Activated CD4-positive, alpha-beta T cell treated with anti-CD3 and anti-CD28 coated beads for 24 hours (primary cell): ENCODE measurements at places on chromosomes 7 and 10.

- DNase-seq: no peak
Measured at GRCh38 chr10:128416231-128416630, 290.0 kb upstream of the MKI67 start.

- no peak for DNase-seq
Measured at GRCh38 chr10:48384699-48384982, 78.2 kb downstream of the MAPK8 start.

DNA sequence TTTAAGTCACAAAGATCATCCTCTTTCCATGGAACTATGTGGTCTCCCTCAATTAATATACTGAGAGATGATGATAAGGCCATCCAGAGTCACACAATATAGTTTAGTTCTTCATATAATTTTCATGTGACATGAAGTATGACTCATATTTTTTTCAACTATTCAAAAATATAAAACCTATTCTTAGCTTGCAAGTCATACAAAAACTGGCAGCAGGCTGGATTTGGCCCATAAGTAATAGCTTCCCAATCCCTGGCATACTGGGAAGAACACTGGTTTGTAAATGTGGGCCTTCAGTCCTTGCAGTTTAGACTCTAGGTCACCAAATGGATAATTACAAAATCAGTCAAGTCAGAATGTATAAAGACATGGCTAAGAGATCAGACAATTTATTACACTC, 356.6 kb downstream of the PPP1R3A start:
- DNase-seq: no peak

DNA sequence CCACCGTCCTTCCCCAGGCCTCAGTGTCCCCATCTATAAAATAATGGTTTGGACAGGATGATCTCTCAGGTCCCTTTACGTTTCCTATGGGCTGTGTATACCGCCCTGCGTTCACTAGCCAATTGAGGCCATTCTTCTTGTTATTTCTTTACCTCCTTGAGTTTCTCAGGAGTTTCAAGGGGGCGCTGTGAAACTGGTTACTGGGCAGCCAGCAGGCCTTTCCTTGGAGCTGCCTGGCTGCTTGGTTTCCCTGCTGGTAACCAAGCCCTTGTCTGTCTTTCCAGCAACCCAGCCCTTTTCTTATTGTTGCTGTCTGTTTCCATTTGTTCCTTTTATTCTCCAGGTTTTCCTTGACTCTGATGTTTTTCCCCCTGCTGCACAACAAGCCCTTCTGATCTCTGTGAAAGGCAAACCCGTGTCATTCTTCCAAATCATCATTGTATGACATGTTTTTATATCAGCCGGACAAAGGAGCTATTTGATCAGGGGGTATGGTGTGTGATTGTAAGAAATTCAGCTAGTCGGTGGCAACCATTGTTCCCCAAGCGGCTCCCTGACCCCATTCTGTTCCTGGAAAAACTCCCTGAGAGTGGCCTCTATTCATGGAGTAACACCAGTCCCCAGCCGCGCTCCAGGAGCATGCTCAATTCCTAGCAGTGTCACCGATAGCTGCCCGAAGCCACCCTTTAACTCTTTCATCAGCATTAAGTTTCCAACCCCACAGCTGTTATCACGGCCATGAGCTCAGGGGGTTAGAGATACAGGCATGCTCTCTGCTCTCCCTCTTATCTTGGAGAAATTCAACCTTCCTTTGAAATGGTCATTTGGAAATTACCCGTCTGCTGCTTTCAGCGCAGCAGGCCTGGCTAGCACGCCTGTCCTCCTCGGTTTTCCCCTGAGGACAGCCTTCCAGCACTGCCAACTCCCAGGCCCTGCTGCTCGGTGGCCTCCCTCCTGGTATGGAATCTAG, 26.6 kb downstream of the FGF8 start:
- DNase-seq: no peak

GRCh38 chr10:121448766-121449421, 149.3 kb downstream of the FGFR2 start:
- no peak for DNase-seq

GRCh38 chr7:3753868-3754267, 452.8 kb downstream of the SDK1 start:
- no peak for DNase-seq

DNA sequence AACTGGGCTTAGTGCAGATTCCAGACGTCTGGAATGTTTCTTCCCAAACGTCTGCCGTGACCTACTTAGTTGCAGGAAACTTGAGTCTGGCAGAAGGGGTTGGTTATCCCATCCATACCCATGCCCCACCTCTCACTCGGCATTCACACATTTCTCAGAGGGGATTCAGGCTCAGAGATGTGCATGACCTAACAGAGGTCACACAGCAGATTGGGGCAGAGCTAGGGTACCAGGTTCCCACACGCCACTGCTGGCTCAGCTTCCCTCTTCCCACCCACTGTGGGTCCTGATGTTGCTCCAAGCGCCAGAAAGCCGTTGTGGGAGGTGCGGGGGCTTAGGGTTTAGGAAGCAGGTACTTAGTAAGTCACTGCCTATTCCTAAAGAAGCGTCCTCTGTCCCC, 3.0 kb downstream of the UCMA start:
- DNase-seq: no peak

GRCh38 chr10:78985973-78986818, 82.6 kb upstream of the ZMIZ1 start:
- DNase-seq: no peak

DNA sequence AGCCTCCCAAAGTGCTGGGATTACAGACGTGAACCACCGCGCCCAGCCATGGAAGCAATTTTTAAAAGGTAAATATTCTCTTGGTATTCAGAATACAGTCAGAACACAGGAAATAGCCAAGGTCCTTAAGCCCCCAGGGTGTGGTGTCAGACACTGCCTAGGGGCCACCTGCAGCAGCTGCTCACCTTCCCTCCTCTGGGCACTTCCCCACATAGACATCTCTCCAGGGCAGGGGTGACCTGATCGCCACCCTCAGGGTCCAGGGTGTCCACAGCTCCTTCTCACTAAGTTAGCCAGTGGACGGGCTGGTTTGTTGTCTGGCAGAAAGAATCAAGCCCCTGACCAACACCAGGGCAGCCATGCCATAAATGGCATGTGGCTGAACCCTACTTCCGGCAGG, 15.9 kb downstream of the URGCP start:
- no peak for DNase-seq

DNA sequence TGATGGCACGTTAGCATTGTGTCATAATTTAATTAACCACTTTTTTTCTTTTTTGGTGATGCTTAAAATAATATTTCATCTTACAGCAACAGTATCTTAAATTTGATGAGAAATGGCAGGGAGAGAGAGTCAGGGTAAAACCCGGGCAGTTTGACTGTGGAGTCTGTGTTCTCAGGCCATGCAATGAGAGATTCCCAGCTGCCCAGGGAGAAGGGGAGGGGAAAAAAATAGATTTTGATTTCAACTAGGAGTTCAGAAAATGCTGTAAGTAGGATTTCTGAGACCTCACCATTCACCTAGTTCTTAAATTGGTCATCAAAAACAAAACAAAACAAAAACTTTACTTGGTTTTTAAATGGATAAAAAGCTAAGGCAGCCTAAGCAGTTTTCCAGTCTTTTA, 37.4 kb upstream of the XPNPEP1 start:
- DNase-seq: no peak

- no peak for DNase-seq
Measured at GRCh38 chr7:101399759-101400158, 37.1 kb downstream of the COL26A1 start.

GRCh38 chr7:2037301-2037807, 195.4 kb downstream of the MAD1L1 start:
- DNase-seq: no peak

GRCh38 chr7:135711139-135711469, 16.9 kb downstream of the SLC13A4 start:
- no peak for DNase-seq
